Fibroblast of villous mesenchyme (primary cell): ENCODE measurements at places on chromosomes 5 and 9.

- no peak for DNase-seq
These were observed 25.9 kb downstream of the CPLX2 start for GRCh38 chr5:175897285-175897684.

GRCh38 chr5:71982717-71983395 is 124.4 kb upstream of the MAP1B start:
- DNase-seq, result no peak

DNA sequence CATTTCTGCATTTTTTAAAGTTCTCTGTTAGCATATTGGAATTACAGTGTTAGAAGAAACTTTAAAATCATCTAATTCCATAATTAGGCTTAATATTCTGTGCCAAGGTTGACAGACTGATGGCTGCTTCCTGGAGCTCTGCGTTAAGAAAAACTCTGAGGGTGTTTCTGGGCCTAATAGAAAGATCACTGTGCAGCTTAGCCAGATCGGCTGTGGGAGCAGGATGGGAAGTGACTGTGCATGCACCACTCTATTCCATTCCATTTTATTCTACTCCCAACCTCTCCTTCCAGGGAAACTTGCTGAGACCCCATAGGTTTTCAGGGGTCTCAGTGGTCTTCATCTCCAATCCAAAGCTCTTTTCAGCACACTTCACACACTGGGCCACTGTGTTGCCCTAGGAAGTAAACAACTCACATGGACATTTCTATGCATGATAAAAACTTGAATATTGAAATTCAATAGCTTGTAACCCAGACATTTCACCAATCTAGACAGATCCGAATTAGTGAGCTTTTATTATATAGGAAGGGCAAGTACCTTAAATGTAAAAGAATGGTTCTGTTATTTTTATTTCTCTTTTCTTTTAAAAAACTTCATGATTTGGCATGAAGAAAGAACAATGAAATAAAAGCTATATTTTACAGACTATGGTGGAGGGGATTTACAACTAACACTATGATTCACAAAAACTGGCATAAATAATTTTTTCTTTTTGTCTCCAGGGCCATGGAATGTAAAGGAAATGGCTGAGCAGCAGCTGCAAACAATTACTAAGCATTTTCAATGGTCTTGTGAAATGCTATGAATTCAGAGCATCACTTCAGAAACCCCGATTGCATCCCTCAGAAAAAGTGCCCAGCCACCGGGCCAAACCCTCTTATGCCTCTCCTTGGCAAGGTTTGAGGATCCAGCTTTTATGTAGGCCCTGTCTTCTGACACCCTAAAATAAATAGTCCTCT is 51.4 kb upstream of the DAB2 start:
- DNase-seq, result peak; percentile 56

GRCh38 chr9:18632632-18633403 is 158.9 kb downstream of the ADAMTSL1 start:
- peak; percentile 86 for DNase-seq

DNA sequence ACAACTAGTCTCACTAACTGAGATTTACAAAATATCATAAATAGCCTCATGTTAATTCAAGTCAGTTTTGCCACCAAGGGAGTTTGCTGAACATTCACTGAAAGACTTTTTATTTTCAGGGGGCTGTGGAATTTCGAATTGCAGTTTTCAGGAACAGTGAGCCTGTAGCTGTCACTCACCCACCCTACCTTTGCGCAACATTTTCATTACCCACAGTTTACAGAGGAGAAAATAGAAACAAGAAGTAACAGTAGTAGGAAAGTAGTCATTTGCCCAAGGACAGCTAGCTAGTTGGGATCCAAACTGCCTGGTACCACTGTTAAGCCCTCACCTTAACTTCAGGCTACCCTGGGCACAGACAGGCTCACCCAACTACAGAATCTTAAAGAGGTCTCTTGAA is 154.1 kb downstream of the ADAMTS12 start:
- DNase-seq, result peak; percentile 25

DNA sequence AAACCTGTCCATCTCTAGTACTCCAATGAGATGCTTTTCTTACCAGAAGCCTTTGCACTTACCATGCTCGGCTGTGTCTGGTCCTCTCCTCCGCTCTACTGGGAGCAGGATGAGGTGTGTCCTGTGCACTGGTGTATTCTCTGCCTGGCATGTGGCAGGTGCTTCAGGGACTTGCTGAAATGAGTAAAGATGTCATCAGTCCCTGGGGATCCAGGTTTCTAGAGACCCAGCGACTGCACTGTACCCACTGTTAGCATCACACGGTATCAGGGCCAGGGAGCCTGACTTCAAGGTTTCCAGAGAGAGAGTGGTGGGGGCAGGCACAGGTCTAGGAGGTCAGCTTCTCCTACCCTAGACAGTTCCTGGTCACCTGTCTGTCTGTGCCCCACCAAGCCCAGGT is 10.5 kb downstream of the PTTG1 start:
- no peak for DNase-seq

DNA sequence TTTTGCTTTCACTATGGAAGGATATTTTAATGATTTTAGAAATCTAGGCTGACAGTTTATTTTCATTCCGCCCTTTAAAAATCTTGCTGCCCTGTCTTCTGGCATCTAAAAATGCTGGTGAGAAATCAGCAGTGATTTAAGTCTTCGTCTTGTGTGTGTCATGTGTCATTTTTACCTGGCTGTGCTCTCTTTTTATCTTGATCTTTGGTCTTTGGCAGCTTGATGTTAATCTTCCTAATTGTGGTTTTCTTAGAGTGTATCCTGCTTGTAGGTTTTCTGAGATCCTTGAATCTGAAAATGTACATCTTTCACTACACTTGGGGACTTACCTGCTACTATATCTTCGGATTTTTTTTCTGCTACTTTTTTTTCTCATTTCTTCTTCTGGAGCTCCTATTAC is 11.9 kb upstream of the LPCAT1 start:
- DNase-seq, result no peak

DNA sequence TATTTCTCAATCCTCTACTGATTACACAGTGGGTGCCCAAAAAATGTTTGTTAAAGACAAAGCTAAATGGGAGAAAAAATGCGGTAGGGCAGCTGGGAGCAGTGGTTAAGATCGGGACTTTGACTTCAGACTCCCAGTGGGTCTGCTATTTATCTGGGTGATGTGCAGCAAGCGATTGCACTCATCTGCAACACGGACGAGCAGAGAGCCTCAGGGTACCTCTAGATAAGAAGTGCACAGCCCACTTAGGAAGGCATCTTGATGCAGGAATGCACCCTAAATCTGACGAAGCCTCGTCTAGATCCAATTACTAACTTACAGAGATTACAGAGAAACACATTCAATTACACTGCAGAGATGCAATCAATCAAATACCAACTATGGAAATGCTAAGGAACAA is 4.0 kb downstream of the MAPK9 start:
- DNase-seq, result no peak

DNA sequence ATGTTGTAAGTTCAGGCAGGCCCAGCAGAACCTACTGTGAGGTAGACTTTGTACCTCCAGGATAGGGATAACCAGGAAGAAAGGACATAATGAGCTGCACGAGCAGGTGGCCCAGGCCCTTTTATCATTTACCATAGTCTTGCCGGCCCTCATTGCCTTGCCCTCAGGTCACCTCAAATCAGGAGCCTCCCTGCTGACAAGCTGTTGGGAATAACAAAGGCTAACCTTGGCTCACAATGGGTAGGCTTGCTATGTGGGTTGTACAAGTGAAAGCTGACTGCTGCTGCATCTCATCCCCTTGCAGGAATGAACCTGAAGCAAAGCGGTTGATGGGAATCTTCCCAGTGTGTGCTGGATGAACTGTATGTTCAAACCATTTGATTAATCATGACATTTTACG is 159.5 kb upstream of the ACTBL2 start:
- no peak for DNase-seq

DNA sequence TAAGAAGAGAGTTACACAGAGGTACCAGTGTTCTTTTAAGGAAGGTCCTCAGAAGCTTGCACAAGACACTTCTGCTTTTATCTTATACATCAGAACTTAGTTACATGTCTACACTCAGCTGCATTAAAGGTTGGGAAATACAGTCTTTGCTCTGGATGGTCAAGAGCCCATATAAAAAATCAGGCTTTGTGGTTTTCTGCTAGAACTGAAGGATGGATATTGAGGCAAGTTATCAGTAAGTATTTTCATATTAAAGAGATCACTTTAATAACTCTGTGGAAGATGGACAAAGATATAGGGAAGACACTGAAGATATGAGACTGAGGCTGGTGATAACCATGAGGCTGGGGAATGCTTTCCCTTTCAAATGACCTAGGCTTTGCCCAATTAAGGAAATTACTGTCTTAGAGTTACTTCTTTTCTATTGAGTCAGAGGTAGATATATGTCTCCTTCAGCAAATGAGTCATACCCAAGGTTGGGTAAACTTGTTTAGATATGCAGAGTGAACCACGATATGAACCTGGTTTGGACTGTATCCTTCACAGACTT is 87.0 kb upstream of the TNC start:
- peak; percentile 97 for DNase-seq

GRCh38 chr5:73564018-73564417 is 1.4 kb downstream of the ANKRA2 start:
- peak; percentile 14 for DNase-seq

DNA sequence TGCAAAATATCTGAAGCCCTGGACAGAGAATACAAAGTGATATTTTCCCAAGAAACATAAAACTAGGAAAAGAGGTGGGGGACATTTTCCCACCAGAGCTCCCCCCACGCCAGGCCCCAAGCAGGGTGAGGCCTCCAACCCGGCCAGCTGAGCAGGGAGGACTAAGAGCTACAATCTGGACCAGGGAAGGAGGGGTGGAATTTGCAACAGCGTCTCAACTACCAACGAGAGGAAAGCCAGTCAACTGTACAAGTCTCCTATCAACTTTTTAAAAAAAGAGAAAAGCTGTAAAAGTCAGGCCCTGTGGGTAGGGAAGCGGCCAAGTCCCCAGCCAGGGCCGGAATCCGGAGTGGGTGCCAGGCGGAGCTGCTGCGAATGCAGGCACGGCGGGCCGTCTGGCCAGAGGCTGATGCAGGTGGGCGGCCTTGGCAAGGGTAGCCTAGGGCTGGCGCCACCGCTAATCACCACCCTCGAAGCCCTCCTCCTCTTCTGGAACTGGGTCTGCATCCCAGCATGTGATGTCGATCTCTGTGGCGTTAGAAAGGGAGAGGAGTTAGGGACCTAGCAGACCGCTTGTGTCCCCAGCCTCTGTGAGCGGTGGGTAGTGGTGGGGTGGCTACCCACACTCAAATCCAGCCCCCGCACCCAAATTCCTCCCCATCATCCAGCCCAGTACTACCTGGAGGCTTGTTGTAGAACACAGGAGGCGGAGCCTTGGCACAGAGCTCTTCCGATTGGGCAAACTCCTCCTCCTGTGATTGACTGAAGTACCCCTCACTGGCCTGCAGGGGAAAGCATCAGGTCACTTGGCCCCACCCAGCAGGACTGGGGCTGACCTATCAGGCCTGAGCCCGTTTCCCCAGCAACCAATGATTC is 10.6 kb downstream of the PRR7 start:
- DNase-seq, result peak; percentile 96

DNA sequence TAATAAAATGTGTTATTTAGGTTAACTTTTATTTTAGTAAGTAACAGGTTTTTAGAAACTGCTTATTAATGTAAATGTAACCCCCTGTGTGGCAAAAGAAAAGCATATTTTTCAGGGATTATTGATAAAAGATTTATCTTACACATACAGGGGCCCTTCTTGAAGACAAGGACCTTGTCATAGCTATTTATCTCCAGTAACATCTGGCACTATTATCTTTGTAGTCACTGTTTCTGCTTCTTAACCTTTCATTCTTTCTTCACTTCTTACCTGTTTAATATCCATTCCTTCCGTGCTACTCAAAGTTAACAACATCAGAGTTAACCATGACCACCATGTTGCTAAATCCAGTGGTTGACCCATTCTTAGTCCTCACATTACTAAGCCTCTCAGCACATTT is 117.8 kb upstream of the VCAN start:
- no peak for DNase-seq

DNA sequence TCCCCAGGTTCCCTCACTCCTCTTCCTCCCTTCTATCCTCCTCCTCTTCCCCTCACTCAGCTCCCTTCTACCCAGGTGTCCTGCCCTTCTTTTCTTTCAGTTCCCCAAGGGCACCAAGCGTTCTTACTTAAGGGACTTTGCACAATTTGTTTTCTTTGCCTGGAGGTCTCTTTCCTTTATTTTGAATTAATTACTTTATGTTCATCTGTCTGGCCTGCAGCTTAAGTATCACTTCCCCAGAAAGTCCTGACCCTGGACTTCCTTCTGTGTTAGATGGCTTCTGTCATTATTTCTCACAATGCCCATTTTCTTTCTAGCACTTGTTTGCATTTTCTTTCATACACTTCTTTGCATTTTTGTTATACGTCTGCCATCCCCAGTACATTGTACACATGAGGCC is 350.6 kb downstream of the SH3GL2 start:
- DNase-seq, result no peak

- no peak for DNase-seq
These were observed 364.2 kb downstream of the OSTF1 start for GRCh38 chr9:75452512-75452911.

DNA sequence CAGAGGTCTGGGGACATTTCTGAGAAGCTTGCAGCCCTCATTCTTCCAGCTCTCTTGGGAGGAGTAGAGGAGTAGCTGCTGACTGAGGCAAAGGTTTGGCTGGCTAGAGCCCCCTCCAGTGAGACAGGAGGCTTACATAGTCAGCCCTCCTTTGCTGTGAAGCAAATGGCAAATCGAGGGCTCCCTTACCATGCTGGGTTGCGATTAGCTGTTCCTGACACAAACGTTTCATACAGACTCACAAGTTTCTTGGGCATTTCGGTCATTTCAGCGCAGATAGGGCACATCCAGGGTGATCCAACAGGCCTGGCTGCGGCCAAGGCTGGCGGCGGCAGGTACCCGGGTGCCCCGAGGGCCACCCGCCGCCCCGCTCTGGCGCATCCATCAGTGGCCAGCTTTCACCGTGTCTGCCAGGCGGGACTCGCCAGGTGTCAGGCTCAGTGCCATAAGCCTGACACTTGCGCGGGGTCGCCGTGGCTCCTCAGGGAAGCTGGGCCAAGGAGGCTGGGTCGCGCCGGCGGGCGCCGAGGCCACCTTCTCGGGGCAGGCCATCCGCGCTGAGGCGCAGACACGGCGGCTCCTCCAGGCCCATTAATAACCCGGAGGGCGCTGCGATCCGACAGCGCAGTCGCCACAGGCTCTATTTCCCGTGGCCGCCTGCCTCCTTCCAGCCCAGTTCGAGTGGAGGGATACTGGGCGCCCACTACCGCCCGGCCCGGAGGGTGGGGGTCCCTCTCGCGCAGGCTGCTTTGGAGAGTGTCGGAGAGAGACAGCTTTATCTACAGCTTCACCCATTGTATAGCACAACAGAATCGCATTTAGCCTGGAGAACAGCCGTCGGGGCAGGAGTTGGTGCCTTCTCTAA is 9.1 kb downstream of the PRDM6 start:
- DNase-seq, result no peak

GRCh38 chr5:54385994-54386393 is 69.5 kb upstream of the HSPB3 start:
- no peak for DNase-seq

DNA sequence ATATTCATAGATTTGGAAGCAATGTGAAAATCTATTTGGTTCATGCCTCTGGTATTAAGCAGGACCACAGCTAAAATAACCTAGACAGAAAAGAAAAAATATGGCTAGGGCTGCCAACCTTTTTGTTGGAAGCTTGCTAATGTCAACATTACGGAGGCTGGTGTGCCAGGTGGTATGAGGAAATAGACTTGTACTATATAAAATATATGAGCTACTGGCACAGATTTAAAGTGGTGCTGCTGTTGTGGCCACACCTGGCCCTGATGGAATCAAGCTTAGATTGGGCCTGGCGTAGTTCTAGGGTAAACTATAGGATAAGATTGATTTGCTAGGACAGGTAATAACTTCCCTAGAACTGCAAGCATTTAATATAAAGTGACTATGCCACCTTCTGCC is 10.6 kb upstream of the PARP8 start:
- DNase-seq, result no peak

GRCh38 chr5:143886651-143887638 is 75.0 kb downstream of the HMHB1 start:
- DNase-seq, result peak; percentile 30
